Activated naive CD4-positive, alpha-beta T cell (primary cell): ENCODE measurements at places on chromosomes 3 and 15.

DNA sequence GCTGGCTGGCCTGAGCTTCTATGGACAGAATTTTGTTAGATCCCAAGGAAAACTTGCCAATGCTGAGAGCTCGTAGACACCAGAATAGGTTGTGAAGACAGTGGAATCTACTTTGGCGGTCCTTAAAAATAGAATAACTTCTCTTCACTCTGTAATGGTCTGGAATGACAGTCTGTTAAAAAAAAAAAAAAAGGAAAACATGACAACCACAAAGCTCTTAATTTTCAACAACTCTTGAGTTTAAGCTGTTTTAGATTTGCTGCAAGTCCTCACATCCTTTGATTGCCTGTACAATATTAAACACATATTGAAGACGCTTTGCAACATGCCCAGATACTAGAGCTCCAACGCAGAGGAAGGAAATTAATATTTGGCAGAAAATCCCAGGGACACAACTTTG is 122.8 kb upstream of the GALNT15 start:
- DNase-seq: no peak

GRCh38 chr3:36893137-36893557 is 51.7 kb downstream of the TRANK1 start:
- DNase-seq: no peak

DNA sequence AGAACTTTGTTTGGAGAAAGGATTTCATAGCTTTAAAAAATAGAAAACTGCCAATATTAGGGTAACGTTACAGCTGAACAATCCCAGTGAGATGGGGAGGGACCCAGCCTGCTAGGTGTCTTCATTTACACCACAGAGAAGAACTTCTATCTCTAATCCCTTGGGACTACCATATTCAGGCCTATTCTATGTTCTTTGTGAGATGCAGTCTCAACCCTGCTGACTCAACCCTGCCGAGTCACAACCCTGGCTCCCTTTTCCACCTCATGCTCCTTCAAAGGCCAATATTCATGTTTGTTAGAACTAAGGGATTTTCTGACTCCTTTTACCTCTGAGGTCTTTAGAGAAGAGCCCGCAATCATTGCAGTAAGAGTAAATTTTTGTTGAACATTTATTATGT is 350.5 kb downstream of the EPHB1 start:
- DNase-seq: no peak

- no peak for DNase-seq
These were observed 19.6 kb upstream of the IGSF10 start for GRCh38 chr3:151480492-151480891.

GRCh38 chr3:184332370-184333090 is 4.9 kb upstream of the FAM131A start:
- no peak for DNase-seq

DNA sequence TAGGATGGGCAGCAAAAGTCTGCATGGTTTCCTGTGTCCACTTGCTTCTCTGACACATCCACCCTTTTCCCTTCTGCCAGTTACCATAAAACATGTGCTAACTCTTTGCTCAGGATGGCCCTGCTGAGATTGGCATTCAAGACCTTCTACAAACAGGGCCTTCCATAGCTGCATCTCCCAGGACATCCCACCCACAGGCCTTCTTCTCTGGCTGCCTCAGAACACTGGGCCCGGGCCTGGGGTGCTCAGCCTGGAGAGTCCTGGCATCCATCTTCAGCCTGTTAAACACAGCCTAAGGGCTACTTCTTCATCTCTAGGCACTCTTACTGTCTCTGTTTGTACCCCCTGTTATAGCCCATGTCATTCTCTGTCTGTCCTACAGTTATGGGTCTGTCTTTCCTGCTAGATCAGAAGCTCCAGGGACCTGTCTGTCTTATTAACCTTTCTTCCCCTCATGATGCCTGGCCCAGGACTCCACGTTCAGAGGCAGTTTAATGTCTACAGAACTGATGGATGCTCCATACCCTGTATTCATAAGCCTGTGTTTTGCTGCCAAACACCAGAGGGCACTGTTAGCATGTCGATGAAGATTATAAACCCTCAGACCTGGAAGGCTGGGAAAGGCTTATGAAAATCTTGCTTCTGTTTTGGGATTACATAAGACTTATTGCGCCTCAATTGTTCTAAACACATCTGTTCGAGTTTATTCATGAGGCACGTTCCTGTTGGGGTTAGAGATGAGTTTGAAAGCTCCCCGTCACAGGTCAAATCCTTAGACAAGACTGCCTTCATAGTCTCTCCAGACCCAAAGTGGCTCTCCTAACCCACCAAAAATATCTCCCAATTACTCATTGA is 16.5 kb downstream of the SEMA3G start:
- DNase-seq: no peak

GRCh38 chr3:20310629-20311028 is 124.6 kb upstream of the SGO1 start:
- no peak for DNase-seq

DNA sequence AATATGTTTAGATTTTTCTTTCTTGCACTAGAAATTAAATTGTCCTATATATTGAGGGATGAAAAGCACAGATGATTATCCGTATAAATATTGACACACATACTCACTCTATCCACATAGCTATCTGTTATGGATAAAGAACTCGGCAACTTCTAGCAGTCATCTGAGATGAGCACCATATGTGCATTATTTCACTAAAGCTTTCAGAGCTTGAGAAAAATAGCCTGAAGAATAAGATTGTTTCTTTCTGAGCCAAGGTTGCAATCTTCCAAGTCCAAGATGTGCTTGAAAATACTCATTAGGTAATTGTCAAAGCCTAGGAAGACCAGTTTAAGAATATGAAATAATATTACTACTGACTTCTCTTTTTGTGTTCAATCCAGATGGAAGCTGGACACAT is 40.5 kb downstream of the COL8A1 start:
- no peak for DNase-seq

DNA sequence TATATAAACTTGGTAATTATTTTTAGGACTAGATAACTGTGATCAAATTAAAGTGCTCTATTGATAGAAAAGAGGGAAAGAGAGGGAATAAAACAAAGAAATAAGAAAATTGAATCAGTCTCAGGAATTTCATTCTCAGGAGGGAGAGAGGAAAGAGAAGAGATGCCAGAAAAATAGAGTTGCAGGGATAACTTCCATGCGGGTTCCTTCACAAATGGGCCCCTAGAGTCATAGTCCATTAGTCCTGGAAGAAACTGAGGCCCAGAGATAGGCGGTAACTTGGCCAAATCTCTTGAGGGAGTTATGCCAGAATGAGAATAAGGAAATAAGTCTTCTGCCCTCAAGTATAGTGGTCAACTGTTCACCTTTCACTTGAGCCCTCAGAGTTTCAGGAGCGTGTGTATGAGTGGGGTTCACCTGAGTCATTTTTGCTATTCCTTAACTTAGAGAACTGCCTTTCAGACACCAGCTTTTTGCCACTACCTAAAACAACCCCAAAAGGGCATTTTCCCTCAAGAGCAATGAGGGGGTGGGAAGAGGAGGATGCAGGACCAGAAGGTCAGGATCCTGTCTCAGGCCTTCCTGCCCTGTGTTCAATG is 192.6 kb downstream of the MEX3B start:
- no peak for DNase-seq

DNA sequence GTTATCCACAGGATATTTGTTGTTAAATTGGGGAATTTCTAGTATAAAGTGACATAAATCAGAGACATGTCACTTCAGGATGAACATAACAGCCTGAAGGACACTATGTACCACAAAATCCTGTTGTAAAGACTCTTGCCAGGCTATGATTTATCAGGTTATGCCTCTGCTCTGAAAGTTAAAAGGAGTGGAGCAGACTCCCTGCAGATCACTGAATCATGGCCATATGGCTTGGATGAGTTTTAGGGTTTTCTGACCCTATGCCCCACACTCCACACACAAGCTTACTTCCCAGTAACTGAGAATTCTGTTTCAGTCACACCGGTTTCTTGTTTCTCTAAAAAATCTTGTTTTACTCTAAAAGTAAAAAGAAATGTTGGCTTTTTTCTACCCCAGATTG is 869.4 kb downstream of the NAALADL2 start:
- no peak for DNase-seq

- no peak for DNase-seq
These were observed 27.0 kb downstream of the SLC41A3 start for GRCh38 chr3:126056681-126057500.

DNA sequence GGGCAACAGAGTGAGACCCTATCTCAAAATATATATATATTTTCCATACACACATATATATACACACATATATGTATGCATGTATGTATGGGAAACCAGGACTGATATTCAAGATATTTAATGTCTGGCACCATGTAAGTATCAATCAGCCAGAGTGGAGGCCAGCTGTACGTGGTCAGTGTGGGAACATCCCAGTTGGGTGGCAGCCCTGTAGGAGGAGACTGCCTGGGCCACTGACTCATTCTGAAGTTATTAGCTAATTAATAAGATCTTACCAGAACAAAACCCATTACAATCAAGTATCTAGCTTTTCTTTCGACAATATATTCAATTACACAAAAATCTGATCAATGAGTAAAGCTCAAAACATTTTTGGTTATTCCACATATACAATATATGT is 85.1 kb upstream of the OCA2 start:
- DNase-seq: no peak

GRCh38 chr3:71581457-71582035 is 2.0 kb downstream of the FOXP1 start:
- DNase-seq: peak; percentile 5

GRCh38 chr3:9180764-9181117 is 68.7 kb downstream of the SRGAP3 start:
- no peak for DNase-seq

DNA sequence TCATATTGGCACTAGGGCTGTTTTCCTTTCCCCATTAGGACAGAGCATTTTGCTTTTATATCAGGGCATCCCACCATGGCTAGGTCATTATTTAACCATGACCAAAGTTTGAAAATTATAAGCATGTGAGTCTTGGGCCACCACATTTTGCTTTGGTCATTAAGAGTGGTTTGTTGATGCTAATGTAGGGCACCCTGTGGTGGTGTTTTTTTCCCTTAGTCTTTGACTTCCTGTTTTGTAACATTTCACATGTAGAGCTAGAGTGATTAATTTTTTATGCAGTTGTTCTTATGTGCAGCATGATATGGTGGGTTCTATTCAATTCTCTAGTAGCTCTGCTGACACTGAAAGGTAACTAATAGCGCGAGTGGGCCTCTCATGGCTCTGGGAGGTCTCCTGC is 249.6 kb upstream of the ROBO1 start:
- DNase-seq: no peak

GRCh38 chr3:134348524-134348923 is 25.7 kb downstream of the AMOTL2 start:
- DNase-seq: no peak

GRCh38 chr3:157610876-157611535 is 107.8 kb upstream of the VEPH1 start:
- no peak for DNase-seq

- no peak for DNase-seq
These were observed 68.1 kb downstream of the PPARG start for GRCh38 chr3:12356996-12357395.

GRCh38 chr15:49760749-49761148 is 139.9 kb downstream of the DTWD1 start:
- no peak for DNase-seq

- DNase-seq: no peak
These were observed 140.1 kb upstream of the TMEM108 start for GRCh38 chr3:132898141-132898540.

DNA sequence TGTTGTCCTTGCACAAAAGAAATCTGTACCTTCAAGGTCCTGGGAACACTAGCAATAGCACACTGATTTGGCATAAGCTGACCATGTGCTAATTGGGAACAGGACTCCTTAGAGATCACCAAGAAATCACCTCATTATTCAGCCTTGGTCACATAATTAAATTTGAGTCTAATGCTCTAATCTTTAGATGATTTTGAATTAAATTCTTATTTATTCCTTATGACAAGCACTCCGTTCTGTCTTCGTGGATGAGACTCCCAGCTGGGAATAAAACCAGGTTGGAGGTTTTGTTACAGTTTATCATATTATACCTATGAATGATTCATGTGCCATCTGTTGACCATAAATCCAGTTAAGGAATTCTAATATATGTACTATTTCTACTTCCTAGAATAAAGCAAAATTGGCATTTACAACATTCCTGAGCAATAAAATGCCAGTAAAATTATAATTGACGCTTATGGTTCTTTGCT is 162.2 kb downstream of the MYRIP start:
- DNase-seq: no peak

DNA sequence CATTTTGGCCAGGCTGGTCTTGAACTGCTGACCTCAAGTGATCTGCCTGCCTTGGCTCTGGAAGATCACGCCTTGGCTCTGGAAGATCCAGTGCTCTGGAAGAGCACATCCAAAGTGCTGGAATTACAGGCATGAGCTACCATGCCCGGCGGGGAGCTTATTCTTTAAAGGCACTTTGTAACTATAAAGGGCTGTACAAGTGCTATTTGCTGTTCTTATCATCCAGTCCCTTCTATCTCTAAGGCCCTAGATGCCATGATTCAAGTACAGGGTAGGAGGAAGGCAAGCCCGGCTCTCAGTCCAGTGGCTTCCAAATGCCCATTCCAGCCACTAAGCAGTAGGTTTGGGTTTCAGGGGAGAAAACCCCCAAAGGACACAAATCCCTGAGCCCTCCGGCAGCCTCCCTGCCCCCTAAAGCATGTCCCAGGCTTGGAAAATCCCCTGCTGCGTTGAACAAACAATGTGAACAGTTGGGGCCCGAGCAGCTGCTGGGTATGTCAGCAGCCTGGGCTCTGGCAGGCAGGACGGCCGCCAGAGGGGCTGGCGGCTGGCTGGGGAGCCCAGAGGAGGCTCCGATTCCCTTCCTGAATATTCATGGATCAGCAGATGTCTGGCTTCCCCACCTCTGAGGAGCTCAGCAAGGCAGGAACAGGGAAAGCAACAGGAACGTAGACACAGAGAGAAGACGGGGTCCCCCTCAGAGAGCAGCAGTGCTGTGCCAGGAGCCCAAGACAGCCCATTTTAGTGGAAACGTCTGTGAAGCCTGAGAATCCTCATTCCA is 7.7 kb downstream of the IGDCC4 start:
- no peak for DNase-seq

DNA sequence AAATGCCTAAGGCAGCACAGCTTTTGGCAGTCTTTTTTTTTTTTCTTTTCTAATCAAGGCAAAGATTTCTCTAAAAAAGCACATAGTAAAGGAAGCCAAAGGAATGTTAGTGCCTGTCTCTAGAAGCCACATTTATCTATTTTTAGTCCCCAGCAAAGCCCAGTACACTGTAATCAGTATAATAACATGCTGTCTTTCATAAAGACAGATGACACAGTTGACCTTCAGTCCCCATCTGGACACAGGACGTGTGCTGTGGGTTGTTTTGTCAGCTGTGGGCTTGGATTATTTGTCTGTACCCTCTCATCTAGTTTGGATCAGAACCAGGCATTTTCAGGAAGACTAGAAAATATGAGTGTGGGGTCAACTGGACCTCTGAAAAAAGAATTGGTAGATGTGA is 110.4 kb upstream of the CTNNB1 start:
- DNase-seq: no peak

- no peak for DNase-seq
These were observed 152.8 kb downstream of the DNAJB8 start for GRCh38 chr3:128313935-128314334.

GRCh38 chr3:197586181-197586580 is 30.4 kb upstream of the BDH1 start:
- DNase-seq: no peak

GRCh38 chr3:172580680-172581401 is 57.6 kb upstream of the TNFSF10 start:
- DNase-seq: no peak

GRCh38 chr15:78641102-78641748 is at the start of gene CHRNB4:
Gene CHRNB4 (minus strand): TSS chr15:78641210. CDS start chr15:78641133, 77 bp downstream.
- no peak for DNase-seq

- DNase-seq: no peak
These were observed 4.7 kb upstream of the TBC1D2B start for GRCh38 chr15:78082106-78082742.
